ENCODE measurements at places on chromosomes 3 and 15.

GRCh38 chr15:74696398-74696729, 540 bp upstream of the EDC3 start:
- no peak for DNase-seq

DNA sequence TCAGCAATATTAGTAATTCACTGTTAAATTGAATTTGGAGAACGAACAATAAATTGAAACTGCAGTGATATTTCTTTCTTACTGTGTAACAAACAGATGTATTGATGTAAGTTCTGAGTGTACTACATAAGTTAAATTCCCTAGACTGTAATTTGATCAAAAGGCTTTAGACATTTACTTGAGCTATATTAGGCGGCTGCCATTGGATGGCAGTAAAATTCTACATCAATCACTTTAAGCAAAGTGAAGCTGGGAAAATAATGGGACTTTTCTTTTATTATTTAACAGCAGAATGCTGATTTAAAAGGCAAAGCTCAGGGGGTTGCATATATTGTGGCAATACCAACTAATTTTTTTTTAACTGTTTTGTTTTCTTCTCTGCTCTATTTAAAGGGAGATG, 212.6 kb upstream of the PLSCR5 start:
- no peak for DNase-seq

DNA sequence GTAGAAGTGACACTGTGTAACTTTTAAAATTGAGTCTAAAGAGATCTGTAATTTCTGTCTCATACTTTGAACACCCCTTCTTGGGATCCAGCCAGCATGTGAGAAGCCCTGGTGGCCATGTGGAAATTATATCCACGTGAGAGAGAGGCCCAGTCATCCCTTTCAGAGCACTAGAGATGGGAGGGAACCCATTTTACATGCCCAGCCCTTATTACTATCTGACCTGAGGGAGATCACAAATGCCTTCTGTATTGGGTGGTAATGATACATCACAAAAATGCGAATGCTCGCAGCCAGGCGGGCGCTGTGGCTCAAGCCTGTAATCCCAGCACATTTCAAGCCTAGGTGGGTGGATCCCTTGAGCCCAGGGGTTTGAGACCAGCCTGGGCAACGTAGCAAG, 27.3 kb upstream of the TRAK1 start:
- DNase-seq: peak; percentile 66

GRCh38 chr3:98764472-98764884, 1.3 kb downstream of the ST3GAL6 start:
- DNase-seq: no peak

DNA sequence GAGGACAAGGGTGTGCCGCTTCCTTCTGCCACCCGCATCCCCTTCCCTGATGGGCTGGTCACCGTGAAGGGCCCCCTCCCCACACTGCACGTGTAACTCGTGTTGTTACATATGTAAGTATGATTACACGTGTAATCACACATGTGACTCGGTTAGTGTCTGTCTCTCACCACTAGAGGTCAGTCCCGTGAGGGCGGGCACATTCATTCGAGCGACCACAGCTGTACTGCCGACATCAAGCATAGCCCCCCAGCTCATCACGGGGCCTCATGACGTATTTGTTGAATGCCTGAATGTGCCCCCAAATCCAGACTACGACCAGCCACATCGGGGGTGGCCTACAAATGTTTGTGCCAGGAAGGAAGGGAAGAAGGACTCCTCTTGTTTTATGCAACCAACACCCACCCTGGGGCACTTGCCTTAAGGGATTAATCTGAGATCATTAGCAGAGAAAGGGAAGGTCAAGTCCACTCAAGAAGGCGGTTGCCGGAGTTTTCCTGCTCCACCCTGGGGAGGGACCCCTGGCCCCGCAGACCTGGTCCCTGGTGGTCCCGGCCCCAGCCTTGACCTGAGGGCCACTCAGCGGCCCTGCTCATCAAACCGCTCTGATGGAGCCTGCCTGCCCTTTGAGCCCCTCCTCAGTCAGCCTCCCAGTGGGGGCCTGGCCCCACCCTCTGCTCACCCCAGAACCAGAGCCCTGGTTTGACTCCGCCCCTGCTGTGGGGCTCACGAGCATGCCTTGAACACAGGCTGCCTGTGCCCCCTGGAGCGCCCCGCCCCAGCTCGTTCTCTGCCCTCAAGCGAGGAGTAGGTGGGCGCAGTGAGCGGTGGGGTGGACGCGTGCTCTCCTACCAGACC, 52.8 kb downstream of the RGMA start:
- DNase-seq: peak; percentile 67

DNA sequence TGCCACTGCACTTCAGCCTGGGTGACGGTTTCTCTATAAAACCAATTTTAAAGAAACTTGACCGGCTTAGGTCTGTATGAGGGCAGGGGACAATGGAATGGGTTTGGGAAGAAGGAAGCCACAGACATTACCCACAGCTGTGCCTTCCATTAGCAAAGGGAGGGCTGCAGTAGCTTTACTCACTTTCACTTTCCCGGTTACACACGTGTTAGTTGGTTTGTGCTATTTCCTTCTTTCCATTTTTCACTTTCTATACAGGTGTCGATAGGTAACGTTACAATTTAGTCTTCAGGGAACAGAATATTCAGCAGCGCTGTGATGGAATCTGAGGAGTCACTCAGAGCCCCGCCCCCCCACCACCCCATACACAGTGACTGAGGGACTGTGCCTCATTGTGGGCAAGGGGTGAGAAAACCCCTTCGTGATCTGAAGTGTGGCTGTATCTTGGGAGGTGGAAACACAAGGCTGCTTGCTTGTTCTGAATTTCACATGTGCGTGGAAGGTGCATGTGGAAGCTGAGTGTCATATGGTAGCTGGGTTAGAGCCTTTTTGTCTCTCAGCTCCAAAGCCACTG, 44.8 kb upstream of the RPL32 start:
- DNase-seq: no peak

- DNase-seq: no peak
These were observed 3.3 kb upstream of the THSD4 start for GRCh38 chr15:71111950-71112349.

GRCh38 chr3:9770276-9770812, 597 bp upstream of the CAMK1 start:
- no peak for DNase-seq

DNA sequence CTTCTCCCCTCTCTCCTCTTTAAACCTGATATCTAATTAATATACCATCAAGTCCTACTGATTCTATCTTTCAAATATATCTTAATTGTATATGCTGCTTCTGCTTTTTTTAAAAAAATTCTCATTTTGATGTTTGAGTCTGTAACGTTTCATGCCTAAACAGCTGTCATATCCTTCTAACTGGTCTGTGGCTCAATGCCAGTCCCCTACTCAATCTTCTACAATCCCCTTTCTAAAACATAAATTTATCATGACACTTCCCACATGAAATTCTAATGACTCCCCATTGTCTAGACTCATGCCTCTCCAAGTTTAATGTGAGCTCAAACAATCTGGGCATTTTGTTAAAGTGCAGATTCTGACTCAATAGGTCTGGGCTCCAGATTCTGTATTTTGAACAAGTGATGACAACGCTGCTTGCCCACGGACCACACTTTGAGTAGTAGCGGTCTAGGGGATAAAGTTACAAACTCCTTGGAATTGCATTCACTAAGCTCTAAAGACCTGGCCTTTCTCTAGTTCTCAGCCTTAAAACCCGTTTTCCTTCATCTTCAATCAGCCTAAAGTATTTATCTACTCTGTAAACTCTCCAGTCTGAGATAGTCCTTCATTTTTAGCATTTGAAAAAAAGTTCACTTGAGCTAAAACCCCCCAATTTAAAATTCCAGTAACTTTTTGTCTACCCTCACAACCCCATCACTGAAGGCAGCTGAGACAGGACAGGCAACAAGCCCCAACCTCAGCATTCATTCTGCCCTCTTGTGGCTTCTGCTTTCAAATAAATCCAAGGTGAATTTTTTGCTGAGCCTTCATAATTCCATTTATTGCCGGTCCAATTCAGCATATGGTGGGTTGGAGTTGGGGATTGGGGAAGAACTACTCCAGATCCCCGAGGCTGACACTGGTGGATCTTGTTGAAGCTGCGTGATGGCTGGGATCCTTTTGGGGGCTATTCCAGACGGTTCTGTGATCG, 88.1 kb upstream of the THRB start:
- no peak for DNase-seq

Data from AG08396 (cell line).